GM12878 (cell line): ENCODE measurements at places on chromosomes 1 and 21.
A peak's percentile ranks its signal among the peaks of the same experiment; 100 is the strongest.

- DNase-seq, result no peak
These were observed 44.0 kb downstream of the ODF2L start for GRCh38 chr1:86352086-86352485.

DNA sequence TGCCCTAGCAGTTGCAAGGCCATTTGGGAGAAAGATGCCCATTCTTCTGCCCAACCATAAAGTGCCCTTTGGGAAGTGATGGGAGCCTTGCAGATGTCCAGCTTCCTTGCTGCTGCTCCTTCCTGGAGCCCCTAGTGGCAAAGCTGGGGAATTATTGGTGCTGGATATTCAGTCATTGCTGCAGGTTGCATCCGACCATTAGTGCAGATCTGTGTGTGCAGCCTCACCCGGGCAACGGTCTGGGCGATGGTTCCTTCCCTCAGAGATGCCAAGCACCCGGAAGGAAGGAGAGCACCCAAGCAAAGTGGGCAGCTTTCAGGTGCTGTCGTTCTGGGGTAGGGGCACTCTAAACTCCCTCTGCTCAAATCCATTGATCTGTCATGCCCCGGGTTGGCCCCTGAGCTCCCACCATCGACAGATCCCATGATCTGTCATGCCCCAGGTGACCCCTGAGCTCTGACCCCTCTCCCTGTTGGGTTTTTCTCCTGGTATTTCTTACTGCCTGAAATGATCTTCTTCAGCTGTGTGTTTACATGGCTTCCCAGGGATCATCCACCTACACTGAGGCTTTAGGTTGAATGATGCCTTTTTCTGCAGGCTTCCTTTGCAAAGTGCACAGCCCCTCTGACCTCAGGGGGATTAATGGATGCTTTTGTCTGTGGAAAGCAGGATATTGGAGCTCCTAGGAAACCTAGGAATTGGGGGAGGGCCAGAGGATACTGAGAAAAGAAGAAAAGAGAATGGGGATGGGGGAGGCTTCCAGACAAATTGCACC is 467.5 kb downstream of the PTPRU start:
- DNase-seq, result no peak

DNA sequence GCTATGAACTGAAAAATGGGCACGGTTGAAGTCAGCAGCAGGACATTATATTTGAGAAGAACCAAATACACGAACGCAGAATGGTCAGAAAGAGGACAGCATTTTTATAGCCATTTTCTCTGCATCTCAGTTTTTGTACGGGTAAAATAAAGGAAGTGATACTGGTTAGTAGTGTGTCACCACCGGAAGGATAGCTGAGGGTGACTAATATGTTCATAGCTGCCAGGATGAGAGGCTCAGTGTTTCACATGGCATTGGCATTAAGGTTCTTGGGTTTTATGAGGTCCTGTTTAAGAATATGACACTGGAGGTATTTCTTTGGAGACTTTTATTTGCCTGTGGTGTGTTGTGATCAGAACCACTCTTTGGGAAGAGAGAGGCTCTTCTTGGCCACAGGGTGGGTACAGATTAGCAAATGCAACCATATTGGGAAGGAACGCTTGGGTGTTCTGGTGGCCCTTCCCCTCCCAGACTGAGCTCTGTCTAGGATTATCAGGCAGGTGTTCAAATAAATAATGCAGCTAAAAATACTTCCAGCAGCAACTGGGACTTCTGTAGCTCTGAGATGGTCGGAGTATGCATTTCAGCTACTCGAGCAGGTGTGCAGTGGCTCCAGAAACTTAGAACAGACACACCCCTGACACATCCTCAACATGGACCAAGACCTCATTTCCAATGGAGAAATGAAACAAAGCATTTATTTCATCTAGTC is 158.2 kb downstream of the PBX1 start:
- no peak for DNase-seq

DNA sequence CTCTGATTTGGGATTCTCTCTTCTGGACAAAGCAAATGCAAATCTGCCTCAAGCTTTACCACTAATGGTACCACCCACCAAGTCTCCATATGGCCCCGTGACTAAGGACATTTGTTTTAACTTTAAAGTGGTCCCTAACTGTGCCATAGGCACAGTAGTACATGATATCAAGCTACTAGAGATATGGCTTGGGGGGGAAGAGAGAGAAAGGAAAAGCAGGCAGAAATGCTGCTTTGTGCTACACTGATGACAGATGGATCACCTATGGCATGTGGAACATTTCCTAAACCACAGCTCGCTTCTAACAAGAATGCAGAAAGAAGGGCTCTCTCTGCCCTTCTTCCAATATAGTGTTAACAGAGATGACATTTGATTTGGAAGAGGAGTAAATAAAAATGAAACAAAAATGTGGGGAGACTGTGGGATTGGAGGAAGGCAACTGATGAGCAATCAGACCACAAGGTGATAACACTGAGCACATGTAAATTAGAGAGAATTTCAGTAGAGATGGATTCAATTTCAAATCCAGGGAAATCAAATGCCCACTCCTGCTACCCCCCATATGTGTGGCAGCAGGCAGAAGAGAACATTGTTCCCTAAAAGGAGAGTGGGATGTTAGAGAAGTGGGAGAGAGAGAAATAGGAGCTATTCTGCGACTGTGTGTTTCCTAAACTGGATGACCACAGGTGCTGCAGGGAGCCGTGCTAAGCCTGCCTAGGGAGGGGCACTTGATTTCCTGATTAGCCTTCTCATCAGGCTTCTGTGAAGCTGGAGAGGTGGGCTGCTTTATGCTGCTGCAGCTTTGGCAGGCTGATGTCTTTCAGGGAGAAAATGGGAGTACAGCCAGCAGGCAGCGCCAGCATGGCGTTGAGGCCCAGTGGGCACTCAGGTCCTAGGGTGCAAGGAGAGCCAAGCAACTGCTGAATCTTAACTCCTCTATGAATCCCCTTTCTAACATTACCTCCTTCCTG is 75.3 kb downstream of the ZNF648 start:
- DNase-seq, result no peak

DNA sequence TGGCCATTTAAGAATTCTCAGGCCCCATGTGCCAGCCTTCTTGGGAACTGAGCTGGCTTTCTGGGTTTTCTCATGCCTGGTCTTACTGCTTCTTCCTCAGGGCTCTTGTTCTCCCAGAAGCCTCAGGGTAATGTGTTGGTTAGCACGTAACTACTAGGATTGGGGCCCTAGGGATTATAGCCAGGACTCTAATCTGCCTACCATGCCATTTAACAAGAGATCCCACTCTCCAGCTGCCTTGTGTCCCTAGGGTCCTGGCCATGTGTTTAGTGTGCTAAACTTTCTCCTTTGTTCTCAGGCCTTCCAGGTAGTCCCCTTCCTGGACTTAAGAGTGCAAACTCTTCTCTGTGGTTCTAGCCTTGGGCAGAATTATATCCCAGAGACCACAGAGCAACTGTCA is 2.2 kb upstream of the SH3BGRL3 start:
- no peak for DNase-seq

DNA sequence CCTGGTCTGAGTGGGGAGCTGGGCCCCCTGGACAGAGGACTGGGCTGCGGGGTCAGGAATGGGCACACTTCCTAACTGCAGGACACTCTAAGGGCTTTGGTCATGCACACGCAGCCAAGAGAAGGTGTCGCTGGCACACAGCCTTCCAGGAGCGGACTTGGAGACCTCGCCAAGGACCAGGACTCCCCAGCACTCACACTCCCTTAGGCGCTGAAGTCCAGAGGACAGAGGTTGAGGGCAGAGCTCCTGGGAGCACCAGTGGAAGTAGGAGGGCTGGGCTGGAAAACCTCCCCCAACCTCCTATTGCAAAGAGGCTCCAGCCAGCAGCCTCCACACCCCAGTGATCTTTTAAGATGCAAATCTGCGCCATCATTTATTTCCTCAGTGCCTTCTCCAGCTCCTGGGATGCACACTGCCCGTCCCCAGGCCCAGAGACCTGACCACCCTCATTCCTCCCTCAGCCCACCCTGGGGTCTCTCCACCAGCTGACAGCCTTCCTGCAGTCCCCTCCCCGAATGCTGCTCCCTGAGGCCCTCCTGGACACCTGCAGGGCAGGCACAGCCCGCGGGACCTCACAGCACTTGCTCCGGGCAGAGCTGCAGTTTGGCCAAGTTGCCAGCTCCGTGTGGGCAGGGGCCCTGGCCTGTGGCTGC is 3.0 kb downstream of the TSPEAR start:
- no peak for DNase-seq

- no peak for DNase-seq
These were observed 194.6 kb downstream of the ST6GALNAC3 start for GRCh38 chr1:76269155-76269554.

DNA sequence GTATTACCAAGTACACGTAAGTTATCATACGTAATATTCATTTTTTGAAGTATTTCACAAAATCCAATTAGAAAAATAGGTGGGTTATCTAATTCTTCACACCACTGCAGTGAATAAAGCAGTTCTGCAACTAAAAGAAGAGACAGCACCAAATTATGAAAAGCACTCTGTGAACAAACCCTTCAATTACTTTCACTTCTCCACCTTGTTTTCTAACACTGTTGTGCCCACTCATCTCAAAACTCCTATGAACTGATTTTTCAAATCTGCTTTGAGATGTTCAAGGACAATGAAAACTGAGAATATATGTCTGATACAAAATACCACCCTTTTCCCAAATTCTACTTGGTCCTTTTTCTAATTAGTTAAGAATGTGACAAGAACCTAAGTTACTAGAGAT is 39.4 kb downstream of the LTN1 start:
- peak; percentile 17 for DNase-seq

DNA sequence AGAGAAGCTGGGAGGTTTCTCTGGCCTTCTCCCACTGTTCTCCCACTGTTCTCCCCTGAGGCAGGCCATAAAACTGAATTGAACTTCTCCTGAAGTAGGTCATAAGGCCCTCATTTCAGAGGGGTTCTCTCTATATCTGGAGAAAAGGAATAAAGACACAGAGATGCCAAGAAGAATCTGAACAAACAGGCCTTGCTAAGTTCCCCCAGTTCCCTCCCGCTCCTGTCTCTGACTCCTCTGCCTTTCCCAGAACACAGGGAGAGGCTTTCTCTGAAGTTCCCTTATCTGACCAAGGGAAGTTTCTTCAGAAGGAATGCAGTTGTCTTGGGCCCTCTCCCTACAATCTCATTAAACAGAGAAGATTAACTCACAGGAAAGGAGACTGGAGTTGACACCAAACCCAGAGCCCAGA is 83.4 kb downstream of the SLC16A1 start:
- DNase-seq, result no peak

DNA sequence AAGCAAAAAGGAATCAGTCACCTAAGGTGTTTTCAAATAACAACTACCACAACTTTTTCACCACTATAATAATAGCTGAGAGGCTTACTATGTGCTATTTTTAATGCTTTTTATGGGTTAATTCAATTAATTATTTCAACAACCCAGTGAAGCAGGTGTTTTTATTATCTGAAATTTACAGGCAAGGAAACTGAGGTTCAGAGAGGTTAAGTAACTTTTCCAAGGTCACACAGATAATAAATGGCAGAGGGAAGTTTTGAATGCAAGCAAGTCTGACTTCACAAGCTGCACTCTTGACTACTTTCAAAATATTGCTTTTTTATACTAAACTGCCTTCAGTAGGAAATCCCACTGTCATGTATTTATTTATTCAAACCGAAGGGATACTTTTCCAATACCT is 4.2 kb upstream of the TMEM183A start:
- no peak for DNase-seq

GRCh38 chr1:38131024-38131585 is 84.5 kb upstream of the POU3F1 start:
- DNase-seq, result no peak

GRCh38 chr1:93330196-93330595 is 15.5 kb upstream of the DR1 start:
- DNase-seq, result no peak
